Hematopoietic multipotent progenitor cell treated with erythropoietin and hydrocortisone succinate and interleukin-3 and kit ligand, for 4 days (in vitro differentiated cells): ENCODE measurements at places on chromosomes 1 and 21.

DNA sequence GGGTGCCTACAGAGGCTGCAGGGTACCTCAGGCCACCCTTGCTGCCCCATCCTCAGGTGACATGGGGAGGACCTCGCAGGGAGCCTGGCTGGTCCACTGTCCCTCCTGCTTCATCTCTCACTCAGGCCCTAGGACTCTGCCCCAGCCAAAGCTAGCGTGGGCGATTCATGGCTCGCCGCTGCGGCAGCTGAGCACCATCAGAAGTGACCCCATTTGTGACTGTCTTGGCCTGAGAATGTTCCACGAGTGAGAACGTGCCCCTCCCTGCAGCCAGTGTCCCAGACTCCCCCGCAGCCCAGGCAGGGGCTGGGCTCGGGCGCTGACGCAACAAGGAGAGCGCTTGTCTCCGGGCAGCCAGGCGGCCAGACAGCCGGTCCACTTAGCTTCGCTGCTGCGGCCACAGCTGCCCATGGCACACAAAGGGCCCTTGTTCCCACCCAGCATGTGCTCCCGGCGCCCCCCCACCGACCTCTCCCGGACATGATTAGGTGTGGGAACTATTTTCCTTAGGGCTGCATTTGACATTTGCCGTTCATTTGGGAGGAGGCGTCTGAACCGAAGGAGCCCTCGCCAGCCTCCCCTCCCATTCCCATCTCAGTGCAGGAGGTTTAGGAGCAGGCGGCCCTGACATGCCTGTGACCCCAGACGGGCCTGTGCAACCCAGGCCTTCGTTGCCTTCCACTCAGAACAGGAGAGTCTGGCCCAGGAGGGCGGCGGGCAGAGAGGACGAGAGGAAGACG lies 19.3 kb upstream of the POFUT2 start:
- no peak for DNase-seq

DNA sequence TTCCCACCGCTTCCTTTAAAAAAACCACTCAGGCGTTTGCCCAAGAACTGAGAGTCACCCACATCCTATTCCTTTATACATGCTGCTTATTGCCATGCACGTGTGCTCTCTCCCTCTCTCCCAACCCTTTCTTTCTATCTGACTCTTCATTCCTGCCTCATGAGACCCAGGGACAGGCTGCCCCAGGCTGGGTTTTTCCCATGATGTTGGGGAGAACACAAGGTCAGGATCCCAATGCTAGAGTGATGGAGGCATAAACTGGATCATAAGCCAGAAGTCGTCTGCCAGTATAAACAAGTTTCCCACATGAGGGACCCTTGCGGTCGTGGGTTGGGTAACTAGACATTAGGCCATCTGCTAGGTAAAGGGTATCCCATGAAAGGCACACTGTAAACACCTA lies 64.9 kb downstream of the CD2 start:
- no peak for DNase-seq

DNA sequence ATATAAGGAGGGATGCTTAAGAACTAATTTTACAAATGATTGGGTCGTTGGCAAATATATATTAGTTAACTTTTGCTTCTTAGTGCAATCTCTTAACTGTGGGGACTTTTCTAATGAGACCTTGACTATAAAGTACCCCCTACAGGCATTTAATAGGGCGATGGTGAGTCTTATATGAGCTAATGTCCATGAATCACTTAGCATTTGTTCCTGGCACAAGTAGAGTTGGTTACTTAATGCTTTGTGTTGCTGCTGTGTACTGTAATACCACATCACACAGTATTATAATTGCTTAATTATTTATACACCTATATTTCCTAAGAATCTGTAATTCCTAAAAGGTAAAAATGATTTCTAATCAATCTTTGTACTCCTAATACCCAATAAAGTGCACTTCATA lies 25.3 kb upstream of the TMCO1 start:
- no peak for DNase-seq

- DNase-seq = peak; percentile 21
Observed at GRCh38 chr1:52534928-52535764, 17.7 kb downstream of the TUT4 start.

DNA sequence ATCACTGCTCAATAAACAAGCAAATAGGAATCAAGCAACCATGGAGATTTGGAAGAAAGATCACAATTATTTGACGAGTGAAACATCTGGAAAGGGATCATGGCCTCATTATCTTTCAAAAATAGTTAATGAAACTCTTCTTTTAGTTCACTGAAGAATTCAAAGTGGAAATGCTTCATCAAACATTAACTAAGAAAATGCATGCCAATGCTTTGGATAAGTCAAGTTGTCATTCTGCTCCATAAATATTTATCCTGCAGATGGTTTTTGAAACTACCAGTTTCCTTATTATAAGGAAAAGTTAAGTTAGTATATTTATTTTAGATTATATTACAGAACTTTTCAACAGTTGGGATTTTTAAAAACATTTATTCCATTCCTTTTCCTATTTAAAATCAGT lies 206.5 kb upstream of the ADGRL2 start:
- DNase-seq = no peak

DNA sequence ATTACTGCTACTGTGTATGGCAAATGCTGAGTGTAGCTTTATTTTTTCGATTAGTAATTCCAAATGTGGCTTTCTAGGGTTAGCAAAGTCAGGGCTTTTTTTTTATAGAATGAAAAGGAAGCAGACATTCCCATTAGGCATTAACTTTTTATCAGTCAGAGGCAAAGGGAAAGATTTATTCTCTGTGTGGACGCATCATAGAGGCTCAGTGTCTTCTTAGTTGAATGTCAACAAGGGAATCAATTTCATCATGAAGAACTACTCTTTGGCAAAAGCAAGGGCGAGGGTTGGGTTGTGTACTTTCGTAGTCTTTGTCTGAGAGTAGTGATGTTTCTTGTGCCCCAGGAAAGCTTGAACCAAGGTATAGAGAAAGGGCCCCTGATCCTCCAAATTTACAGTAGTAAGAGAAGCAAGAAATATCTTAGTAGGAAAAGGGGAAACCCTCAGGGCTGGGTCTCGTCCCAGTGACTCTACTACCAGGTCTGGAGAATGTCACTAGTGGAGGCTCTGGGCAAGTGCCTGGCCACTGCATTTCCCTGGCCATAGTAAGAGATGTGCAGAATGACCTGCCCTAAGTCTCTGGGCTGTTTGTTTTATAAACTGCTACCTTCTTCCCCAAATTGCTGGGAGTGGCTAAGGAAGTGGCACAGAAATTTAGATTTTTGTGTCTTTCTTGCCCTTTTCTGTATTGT lies 30.0 kb upstream of the MACF1 start:
- no peak for DNase-seq

- no peak for DNase-seq
Observed at GRCh38 chr1:67888216-67889106, 55.2 kb upstream of the GNG12 start.

DNA sequence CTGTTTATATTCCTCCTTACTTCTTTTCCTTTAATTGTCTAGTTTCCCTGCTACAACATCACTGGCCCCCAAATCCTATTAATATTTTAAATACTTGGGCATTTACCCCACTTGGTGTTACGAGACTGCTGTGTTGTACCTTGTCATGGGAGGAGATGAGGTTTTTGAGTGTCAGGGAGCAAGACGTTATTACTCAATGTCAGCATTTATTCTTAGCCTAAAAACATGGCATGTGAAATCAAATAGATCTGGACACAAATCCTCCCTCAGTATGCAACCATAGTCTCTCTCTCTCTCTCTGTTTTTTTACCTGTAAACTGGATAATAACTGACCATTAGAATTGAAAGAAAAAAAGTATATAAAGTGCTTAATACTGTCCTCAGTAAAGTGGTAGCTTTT lies 4.6 kb downstream of the LRRC8B start:
- no peak for DNase-seq

- DNase-seq = no peak
Observed at GRCh38 chr1:7656557-7657215, 114.4 kb upstream of the VAMP3 start.

GRCh38 chr1:55446351-55446750 lies 231.2 kb upstream of the USP24 start:
- no peak for DNase-seq

GRCh38 chr1:98791498-98791897 lies 130.0 kb downstream of the SNX7 start:
- DNase-seq = no peak

DNA sequence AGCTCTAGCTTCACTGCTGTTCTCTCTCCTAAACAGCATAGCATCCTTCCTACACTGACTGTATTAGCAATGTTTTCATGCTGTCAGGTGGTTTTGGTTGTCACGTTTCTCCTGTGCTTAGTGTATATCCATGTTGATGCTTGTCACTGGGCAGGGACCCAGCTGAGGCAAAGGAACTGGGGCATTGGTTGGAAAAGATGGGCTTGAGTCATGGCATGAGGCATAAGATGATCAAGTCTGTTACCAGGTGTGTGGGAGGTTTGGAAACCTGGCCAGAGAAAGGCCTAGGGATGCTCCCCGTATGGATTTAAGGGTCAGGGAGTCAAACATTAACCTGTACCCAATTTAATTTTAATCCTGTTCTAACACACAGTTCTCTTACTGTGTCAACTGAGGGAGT lies 69.6 kb downstream of the OSBPL9 start:
- no peak for DNase-seq

GRCh38 chr1:222928212-222928611 lies 113.4 kb downstream of the DISP1 start:
- peak; percentile 12 for DNase-seq

GRCh38 chr1:10575616-10576015 lies 100.9 kb downstream of the PEX14 start:
- DNase-seq = no peak

- peak; percentile 20 for DNase-seq
Observed at GRCh38 chr1:24322470-24323177, 3.5 kb downstream of the GRHL3 start.

GRCh38 chr1:221074332-221074731 lies 195.1 kb downstream of the HLX start:
- DNase-seq = peak; percentile 78

DNA sequence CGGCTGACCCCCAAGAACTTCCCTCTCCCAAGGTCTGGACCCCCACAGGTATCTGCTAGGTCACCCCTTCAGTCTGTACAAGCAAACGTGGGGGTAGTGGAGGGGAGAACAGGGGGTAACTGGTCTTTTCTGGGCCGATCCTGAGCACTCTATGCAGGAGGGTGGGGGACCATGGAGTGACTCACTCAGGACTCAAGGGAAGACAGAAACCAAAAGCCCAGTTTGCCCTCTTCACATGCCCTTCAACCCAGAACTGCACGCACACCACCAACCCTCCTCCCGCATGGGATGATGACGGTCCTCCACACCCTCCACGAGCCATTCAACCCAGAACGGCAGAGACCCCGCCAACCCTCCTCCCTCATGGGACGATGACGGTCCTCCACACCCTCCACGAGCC lies 53.6 kb upstream of the GPR153 start:
- DNase-seq = no peak

DNA sequence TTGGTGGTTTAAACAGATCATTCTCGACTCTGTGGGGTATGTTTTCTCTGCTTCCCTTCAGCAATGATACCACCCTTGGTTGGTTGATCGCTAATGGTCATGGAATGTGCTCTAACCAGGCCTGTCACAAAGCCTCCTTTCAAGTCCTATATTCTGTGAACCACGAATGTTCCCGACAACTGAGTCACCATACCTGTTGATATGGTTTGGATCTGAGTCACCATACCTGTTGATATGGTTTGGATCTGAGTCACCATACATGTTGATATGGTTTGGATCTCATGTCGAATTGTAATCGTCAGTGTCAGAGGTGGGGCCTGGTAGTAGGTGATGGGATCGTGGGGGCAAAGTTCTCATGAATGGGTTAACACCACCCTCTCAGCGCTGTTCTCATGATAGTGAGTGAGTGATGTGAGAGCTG lies 10.2 kb upstream of the CAMK2N1 start:
- no peak for DNase-seq

- peak; percentile 37 for DNase-seq
Observed at GRCh38 chr21:41207401-41208375, 39.7 kb downstream of the BACE2 start.

GRCh38 chr1:222948079-222948478 lies 133.2 kb downstream of the DISP1 start:
- no peak for DNase-seq

DNA sequence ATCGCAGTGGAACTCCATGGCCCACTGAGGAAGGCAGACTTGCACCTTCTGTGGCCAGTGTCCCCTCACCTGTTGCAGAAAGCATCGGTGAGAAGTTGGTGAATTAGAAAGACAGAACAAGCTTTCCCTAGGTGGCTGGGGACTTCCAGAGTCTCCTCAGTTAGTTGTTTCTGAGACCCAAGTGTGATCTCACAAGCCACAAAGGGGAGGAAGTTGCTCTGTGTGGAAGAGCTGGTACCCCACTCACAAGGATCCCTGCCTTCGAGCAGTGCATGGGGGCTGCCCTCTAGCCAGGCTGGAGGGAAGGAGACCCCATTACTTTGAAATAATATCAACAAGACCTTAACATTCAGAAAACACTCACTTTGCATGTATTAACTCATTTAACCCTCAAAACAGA lies 2.1 kb downstream of the PRELP start:
- DNase-seq = no peak

GRCh38 chr1:44934791-44935190 lies 51.6 kb downstream of the EIF2B3 start:
- no peak for DNase-seq

DNA sequence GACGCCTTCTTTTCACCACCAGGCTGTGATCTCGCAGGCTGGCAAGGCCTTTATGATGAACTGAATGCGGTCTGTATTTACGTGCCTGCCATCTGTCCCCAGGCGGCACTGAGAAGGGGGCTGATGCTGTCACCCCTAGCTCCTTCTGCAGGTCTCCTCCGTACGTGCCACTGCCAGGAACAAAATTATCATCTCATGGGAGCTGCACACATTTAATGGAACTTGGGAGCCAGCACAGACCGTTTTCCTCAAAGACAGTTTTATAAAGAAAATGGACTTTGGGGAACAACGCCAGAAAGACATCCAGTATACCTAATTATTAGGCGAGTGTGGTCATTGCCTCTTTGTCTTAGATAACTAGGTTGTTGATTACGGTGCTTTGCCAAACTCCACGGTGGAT lies 434.5 kb downstream of the KIF26B start:
- no peak for DNase-seq

DNA sequence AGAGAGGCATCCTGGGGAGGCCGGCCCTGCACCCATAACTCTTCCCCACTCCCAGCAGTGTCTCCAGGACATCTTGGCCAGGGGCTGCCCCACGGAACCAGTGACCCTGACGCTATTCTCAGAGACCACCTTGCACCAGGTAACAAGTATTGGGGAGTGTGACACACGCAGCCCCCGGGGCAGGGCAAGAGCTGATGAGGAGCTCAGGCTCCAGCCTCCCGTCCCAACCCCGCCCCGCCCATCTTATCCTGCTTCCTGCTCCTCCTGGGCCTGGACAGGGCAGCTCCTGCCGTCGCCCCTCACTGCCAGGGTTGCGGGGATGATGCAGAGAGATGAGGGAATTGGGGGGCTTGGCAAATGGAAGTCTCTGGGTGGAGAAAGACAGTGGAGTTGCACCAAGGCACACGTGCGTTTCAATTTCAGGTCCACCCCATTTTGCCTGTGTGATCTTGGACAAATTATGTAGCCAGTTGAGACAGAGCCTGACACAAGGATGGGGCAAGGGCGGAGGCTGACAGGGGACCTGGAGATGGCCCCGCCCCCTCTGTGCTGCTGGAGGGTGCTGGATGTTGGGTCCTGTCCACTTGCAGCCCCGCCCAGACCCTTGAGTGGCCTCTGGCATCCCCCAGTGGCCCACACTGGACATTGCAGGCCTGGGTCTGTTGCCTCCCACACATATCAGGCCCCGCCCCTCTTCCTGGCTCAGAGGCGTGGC lies 10.7 kb downstream of the CLCNKA start:
- DNase-seq = peak; percentile 94

GRCh38 chr1:19563324-19564097 lies 78.2 kb upstream of the CAPZB start:
- no peak for DNase-seq

- DNase-seq = no peak
Observed at GRCh38 chr1:191912517-191912916, 245.7 kb upstream of the RGS18 start.
